Stimulated activated CD4-positive, alpha-beta T cell treated with anti-CD3 and anti-CD28 coated beads, TNF-alpha, amount 100 ng/mL, for 4 hours (primary cell): ENCODE measurements at places on chromosomes 11 and 22.

DNA sequence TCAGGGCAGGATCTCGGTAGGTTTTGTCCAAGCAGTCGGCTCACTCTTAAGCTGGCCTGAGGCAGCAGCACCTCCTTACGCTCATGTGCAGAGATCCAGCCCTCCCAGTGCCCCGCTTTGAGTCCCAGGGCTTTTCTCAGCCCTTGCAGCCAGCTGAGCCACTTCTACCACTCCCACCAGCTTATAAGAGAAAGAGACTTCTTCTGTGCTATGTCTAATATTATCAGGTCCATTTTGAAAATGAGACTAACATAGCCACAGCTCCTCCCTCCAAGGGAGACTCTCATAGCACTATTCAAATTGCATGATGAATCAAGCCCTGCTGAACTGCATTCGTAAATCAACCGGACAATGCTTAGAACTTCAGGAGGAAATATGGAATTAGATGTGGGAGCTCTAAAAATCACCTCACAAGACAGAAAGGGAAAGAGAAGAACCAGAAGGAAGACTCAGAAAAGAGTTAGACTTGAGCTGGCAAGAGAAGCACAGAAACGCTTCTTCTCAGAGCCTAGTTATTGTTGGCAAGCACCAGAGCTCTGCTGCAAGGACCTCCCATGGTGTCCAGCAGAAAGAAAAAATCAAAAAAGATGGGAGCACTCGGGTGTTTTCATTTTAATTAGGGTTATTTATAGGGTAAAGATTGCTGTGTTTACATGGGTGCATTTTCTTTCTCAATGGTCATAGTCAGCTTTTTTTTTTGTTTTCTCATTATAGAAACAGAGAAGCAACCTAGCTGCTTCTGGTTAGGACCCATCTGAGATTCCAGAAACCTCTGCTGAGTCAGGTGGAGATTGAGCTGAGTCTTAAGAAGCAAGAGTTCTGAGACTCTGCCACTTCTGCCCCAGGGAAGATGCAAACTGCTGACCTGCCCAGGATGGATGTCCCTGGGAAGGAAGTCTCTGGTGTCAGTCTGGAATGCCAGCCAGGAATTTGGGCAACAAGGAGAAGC is 181.4 kb downstream of the ETS1 start:
- DNase-seq = no peak

DNA sequence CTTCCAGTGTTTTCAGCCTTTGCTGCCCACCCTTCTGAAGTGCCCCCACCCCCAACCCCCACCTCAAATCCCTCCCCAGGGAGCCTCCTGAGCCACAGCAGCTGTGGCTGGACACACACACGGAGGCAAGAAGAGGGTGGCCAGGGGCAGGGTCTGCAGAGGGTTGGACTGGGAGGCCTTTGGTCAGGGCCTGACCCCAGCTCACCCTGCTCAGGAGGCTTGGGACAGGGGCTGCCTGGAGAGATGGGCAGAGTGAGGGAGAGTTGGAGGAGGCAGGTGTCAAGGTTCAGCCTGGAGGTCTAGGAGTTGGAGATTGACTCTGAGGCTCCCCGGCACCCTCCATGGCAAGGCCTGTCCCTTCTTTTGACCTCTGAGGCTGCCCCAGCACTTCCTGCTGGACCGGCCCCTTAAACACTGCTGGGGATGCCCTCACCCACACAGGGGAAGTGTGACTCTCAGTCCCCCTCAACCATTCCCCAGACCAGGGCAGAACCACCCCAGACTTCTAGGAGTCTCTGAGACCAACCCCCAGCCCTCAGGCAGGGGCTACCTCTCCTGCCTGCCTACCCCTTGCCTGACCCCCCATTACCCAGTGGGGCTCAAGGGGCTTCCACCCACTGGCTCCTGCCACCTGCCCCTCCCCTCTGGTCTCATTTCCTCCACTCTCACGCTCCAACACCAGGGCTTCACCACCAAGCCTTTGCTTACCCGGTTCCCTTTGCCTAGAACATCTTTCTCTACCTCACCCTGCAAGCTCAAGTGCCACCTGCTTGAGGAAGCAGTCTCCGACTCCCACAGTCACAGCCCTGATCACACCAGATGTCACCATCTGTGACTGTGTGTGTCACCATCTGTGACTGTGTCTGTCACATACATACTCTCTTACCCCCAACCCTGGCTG is 8.6 kb downstream of the ARAP1 start:
- DNase-seq = no peak

GRCh38 chr11:113213549-113213948 is 100.8 kb upstream of the TTC12 start:
- no peak for DNase-seq

DNA sequence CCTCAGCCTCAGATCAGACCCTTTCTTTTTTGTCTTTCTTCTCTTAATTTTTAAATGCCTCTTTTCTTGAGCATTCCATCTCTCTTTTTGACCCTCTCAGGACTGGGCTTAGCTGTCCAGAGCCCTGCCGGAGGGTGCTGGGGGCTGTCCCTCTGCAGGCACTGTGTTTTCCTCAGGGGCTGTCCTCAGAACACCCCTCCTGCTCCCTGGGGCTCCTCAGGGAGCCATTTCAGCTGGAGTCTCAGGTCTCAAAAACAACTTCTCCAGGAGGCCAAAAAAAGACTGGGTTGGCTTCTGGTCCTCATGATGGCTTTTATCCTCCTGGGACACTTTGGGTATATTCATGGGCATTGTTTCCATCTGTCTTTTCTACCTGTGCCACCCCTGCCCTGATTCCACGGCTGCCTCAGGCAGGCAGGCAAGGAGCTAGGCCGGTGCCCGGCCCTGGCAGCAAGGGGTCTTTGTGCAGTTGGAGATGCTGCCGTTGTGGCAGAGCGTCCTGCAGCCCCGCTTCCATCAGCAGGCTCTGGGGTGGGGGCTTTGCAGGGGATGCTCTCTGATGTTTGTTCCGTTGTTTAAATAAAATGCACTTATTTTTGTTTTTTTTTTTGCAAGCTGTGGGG is 85.1 kb downstream of the CEP164 start:
- no peak for DNase-seq

DNA sequence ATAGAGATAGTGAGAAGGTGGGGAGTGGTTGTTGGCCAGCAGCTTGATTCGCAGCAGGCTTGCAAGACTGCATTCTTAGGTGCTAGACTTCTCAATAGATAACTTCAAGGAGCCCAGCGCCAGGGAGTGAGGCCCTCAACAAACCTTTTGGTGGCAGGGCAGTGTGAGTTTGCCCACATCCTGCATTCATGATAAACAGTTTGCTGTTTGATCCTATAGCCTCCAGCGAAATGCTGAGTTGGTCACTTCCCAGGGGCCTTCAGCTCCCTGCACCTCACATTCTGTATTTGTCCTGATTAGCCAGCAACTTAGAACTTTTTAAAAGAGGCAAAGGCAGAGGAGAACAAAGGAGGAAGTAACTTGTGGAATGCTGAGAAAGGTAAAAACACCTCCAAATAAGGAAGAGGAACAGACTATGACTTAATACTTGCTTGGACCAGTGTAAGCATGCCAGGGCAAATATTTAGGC is 25.1 kb downstream of the OR10A6 start:
- no peak for DNase-seq

GRCh38 chr11:69642549-69642912 is 1.6 kb downstream of the CCND1 start:
- peak; percentile 54 for DNase-seq

GRCh38 chr22:32765132-32765618 is 36.3 kb upstream of the TIMP3 start:
- no peak for DNase-seq

DNA sequence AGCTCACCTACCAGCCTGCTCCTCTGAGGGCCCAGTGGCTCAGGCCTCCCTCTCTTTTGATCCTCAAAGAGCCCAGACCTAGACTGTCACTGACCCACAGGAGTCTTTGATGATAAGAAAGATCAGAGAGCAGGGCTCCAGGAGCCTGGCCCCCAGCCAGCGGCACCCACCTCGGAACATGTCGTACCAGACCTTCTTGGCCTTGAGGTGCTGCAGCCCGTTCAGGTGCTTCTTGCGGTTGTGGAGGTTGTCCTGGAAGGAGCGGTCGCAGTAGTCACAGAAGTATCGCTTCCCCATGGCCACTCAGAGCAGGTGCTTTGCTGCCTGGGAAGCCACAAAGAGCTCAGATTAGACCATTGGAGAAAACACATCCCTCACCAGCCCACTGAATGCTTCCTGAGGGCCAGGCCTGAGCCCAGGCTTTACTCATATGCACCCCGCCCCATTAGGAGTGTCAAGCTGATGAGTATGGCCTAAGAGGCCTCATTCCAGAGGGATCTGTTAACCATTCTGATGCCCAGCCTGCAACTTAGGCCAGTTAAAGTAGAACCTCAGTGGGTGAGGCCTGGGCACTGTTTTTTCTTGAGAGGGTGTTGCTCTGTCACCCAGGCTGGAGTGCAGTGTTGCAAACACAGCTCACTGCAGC is 18.4 kb downstream of the ZMAT5 start:
- DNase-seq = no peak

- no peak for DNase-seq
These were observed 5.5 kb downstream of the VPS37C start for GRCh38 chr11:61155741-61156140.

DNA sequence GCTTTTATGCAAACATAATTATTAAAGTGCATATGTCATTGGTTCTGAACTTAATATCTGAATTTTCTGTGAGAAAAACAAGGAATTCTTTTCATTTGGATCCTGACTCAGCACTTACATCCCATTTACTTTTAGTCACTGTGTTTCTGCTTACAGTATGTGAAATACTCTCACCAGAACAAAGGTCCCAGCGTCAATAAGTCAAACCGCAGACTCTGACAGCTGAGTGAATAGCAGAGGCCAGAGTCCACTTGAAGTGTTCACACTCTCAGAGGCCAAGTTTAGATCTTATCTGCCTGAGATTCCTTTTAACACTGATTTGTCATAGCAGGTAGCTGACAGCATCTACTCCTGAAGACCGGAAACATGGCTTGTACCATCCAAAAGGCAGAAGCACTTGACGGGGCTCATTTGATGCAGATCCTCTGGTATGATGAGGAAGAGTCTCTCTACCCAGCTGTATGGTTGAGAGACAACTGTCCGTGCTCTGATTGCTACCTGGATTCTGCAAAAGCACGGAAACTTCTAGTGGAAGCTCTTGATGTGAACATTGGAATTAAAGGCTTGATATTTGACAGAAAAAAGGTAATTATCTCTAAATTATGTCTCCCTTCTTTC is 14.6 kb downstream of the BBOX1 start:
- DNase-seq = no peak

- no peak for DNase-seq
These were observed 25.7 kb upstream of the BLID start for GRCh38 chr11:122141725-122142124.

- no peak for DNase-seq
These were observed 77.0 kb downstream of the NECTIN1 start for GRCh38 chr11:119651802-119652584.

GRCh38 chr11:91243630-91244029 is 981.0 kb upstream of the FAT3 start:
- no peak for DNase-seq

DNA sequence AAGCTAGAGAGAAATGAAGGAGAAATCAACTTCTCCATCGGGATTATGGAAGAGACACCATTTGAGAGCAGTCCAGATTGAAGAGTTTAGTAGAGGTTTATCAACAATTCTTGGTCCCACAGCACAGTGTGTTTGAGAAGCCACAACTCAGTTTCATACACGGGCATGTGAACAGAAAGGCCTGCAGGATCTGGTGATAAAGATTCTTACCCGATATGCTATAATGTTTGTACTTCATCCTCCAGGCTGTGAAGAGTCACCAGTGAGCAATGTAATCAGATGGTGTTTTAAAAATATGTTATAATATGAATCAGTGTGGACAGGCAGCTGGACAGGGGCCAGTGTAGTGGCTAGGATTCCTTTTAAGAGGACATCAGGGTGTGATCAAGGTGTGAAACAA is 29.7 kb upstream of the VWA5A start:
- no peak for DNase-seq

DNA sequence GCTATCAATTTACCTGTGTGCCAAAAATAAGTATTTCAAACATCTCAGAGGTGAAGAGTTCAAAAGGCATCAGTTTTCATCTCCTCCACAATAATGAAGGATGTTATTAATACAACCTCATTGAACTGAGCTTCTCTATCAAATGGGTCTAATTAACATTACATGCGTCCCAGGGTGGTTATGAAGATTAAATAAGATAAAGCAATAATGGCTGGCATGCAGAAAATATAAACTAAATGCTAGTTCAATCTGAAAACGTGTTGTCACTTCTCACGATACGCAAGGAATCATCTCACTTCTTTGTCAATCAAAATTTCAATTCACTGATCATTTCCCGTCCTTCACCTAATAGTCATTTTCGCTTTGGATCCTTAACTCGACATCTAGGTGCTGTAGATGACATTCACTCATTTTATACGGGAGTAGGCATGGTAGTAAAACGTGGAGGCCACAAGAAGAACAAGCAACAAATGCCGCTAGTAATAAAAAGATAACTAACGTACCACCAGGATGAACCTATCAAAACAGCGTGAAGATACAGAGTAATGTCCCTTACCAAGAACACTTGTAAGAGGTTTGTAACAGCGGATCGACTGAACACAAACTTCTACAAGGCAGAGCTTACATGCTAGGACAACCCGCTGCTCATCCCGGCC is 918 bp downstream of the CHORDC1 start:
- no peak for DNase-seq

GRCh38 chr22:38881464-38881871 is 9.5 kb upstream of the CBX6 start:
- no peak for DNase-seq

DNA sequence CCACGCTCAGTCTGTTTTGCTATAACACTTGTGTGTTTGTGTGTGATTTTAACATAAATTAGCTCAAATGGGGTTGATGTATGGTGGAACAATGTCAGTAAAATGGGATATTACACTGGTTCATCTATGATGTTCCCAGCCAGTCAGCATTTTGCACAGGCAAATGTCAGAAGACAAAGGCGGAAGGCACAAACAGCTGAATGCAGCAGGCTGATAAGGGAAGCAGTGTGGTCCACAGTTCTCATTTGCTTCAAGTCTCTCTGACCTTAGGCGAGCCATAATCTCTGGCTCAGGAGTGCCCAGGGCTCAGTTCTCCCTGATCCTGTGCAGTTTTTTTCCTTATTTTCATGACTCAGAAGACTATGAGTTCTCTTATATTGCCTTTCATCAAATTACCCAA is 102.7 kb downstream of the FAR1 start:
- no peak for DNase-seq

- DNase-seq = no peak
These were observed 1.2 kb downstream of the SYNGR1 start for GRCh38 chr22:39350757-39351688.

DNA sequence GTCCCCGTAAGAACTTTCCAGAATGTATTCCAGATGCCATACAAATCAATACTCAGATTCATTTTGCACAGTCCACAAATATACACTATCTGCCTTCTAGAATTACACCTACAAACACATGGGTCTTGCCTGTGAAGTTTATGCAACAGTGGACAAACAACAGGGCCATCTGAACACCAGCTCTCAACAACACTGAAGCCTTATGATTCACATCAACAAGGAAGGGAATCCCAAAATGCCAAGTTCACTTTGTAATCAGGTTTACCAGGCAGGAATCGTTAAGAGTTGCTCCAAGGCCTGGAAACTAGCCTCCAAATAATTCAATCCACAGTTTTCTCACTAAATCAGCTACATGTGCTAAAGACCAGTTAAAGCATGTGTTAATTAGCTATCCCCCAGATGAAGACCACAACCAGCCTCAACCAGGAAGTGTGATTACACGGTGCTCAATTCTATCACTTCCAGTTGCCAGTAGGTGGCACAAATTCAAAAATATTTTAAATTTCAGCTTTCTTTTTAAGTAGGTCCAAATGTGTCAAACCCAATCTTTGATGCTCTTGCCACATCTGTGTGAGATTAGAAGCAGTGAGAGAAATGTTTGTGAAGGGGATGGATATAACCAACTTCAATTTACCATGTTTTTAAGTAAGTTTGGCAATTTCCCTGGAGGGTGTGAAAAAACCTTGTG is 139.1 kb upstream of the BDNF start:
- no peak for DNase-seq

GRCh38 chr11:95788921-95789505 is 569 bp downstream of the FAM76B start:
- no peak for DNase-seq
